Bone marrow (tissue), 2 donors: ENCODE measurements at places on chromosomes 2 and 18.

- DNase-seq: no peak
Observed at GRCh38 chr2:8416849-8417832, 264.7 kb upstream of the ID2 start.

GRCh38 chr2:17122887-17123501, 395.2 kb downstream of the RAD51AP2 start:
- DNase-seq: no peak

DNA sequence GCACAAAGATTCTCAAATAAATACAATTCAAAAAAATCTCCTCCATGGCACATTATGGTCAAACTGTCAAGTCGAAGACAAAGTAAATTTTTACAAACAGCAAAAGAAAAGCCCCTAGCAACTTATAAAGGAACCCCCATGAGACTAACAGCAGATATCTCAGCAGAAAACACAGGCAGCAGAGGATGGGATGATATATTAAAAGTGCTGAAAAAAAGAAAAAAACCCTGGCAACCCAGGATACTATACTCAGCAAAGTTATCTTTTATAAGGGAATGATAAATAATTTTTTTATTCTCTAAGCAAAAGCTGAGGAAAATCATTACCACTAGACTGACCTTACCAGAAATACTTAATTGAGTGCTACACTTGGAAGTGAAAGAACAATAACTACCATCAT, 326.4 kb downstream of the CYRIA start:
- no peak for DNase-seq

DNA sequence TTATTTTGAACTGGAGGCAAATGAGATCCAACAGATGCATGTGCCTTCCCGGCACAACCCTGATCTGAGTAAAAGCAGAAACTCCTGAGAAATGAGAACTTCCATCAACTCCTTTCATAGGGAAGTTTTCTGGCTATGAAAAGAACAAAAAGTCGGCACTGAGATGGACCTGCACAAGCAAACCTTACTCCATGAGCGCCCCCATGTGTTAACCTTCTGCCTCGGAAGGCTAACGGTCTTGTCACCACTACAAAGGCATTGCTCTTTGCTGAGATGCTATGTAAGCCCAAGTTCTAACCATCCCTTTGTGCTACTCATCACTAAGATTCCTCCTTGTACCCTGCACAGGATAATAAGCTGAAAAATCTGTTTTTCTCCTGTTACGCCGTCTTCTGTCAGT, 57.3 kb upstream of the SULT1C3 start:
- DNase-seq: no peak

GRCh38 chr2:158714420-158714819, 80.7 kb upstream of the DAPL1 start:
- DNase-seq: no peak

DNA sequence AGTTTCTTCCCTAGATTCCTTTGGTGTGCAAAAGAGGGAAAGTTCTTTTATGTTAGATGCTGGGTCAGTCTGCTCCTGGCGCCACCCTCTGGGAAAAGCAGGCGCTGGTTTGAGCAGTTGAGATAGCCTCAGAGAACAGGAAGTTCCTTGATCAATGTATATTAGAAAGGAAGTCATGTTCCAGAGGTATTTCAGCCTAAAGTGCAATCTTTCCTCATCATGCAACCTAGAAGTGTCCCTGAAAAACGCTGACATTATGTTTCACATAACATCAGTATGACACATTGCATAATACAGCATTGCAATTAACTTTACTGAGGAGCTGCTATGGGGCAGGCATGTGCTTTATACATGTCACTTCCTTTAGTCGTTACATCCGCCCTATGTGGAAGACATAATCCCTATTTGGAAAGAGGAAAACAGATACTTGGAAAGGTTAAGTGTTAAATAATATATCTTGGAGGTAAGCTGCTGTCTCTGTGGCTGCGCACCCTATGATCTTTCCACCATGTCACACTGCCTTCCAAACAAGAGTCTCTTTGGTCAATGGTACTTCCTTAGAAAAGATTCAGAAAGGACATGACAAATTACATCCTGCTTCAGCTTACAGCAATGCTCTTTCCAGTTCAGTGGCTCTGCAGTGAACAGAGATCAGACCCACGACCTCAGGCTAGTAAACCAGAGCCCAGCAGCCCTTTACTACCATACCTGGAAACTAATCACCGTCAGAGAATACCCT, 369.7 kb downstream of the RAD51AP2 start:
- no peak for DNase-seq

- no peak for DNase-seq
Observed at GRCh38 chr18:63858456-63858855, 29.0 kb upstream of the SERPINB2 start.
